Muscle of leg (tissue), 16 donors: ENCODE measurements at places on chromosomes 13 and 19. TPM values are rescaled to one million over a fixed set of nuclear protein-coding genes. Genes with fewer than 3 reads are reported as not detected.

PINLYP gene
- total RNA-seq, result 5.0 TPM

IGFL1 gene
- not detected for total RNA-seq

ATP4B gene
- total RNA-seq, result not detected

VAV1 gene
- total RNA-seq, result 2.4 TPM

SULT2A1 gene
- not detected for total RNA-seq

ODAD3 gene
- total RNA-seq, result 0.22 TPM

GPR12 gene
- 0.09 TPM for total RNA-seq

LGALS14 gene
- total RNA-seq, result 0.13 TPM

C19orf67 gene
- 0.18 TPM for total RNA-seq

DNA sequence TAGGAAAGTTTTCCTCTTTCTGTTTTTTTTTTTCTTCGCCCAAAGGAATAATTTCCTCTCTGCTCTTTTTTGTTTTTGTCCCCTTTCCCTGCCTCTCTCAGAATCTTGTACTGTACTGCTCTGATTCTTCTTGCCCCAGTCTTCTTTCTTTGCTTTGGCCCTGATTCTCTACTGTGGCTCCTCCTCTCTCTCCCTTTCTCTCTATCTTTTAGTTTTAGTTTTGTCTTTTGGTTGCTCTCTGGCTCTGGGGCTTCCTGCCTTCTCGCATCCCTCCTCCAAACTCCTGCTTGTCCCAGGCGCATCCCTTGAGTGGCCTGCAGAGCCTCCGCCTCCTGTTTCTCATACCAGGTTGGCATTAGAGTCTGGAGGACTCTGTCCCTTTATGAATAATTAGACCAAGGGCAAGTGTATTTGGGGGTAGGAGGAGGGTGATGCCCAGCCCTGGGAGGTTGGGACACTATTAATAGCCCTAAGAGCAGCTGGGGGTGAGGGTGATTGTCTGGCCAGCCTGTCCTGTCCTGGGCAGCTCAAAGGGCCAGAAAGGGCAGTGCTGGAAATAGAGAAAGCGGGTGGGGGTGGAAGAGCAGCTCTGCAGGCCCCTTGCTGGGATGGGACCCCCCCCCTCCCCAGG, 39.1 kb downstream of the LYL1 start:
- H3K27ac ChIP-seq, result peak overlapping the region; percentile 54
- H3K4me1 ChIP-seq, result peaks cover 100% of the 10 kb centered on the region
- no peak overlapping the region for H3K4me3 ChIP-seq
- peaks cover 17% of the 10 kb centered on the region for H3K36me3 ChIP-seq

GRCh38 chr13:113820813-113821651, 42.8 kb downstream of the GAS6 start:
- H3K27ac ChIP-seq, result peak overlapping the region; percentile 80
- H3K4me3 ChIP-seq, result no peak overlapping the region
- peak; percentile 91 for DNase-seq
- peaks cover 1% of the 10 kb centered on the region for H3K27me3 ChIP-seq
- peaks cover 48% of the 10 kb centered on the region for H3K4me1 ChIP-seq

GRCh38 chr13:60645676-60646075, 248.7 kb downstream of the TDRD3 start:
- no peaks in the 10 kb centered on the region for H3K27me3 ChIP-seq
- H3K4me3 ChIP-seq, result no peak overlapping the region
- no peak for DNase-seq
- no peaks in the 10 kb centered on the region for H3K36me3 ChIP-seq
- H3K4me1 ChIP-seq, result no peaks in the 10 kb centered on the region

DNA sequence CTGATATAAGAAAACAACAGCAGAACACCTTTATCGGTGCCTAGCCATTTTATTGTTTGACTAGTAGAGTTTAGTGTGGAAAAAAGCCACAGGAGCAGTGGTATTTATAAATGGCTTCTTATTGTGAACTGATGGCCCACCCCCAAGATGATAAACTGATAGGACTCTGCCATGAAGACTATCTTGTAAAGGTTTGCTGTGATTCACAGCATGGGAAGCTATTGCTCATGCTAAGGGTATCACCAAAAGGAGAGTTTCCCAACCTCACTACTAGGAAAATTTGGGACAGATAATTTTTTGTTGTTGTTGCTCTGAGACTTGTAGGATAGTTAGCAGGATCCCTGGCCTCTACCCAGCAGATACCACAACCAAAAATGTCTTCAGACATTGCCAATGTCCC, 12.0 kb upstream of the SLC7A1 start:
- H3K4me3 ChIP-seq, result no peak overlapping the region
- H3K4me1 ChIP-seq, result no peaks in the 10 kb centered on the region
- no peak for DNase-seq
- no peak overlapping the region for H3K27ac ChIP-seq

- no peaks in the 10 kb centered on the region for H3K27me3 ChIP-seq
- DNase-seq, result no peak
- H3K4me1 ChIP-seq, result peaks cover 11% of the 10 kb centered on the region
- no peak overlapping the region for H3K4me3 ChIP-seq
- H3K27ac ChIP-seq, result no peak overlapping the region
These were observed 7.8 kb upstream of the NTN5 start for GRCh38 chr19:48680436-48681126.

DNA sequence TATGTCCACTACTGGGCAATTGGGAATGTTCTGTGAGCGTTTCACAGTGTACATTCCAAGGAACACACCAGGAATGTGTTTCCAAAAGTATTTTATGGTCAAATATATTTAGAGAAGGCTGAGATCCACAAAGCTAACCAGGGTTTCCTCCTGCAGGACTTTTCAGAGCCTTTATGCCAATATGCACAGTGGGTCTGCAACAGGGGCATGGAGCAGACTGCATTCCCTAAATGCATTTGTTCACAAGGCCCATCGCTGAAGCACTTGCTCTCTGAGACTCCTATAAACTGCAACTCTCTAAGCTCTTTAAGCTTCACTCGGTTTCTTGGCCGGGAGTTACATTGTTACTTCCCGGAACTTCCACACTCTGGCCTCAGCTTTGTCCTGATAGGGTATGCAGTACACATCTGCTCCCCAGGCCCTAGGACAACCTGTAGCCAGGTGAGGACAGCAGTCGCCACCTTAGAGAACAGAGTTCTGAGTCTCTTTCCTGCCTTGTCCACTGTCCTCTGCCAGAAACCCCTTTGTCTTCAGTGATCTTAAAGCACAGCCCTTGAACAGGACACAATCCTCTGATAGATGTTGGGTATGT, 33.5 kb downstream of the FBN3 start:
- H3K27ac ChIP-seq, result no peak overlapping the region
- H3K4me3 ChIP-seq, result no peak overlapping the region
- H3K4me1 ChIP-seq, result no peaks in the 10 kb centered on the region
- no peaks in the 10 kb centered on the region for H3K27me3 ChIP-seq
- peaks cover 2% of the 10 kb centered on the region for H3K36me3 ChIP-seq

GRCh38 chr13:52383366-52383765, 22.6 kb downstream of the THSD1 start:
- H3K4me1 ChIP-seq, result no peaks in the 10 kb centered on the region
- no peaks in the 10 kb centered on the region for H3K27me3 ChIP-seq
- H3K27ac ChIP-seq, result no peak overlapping the region

GRCh38 chr19:5293612-5294378, 46.8 kb downstream of the PTPRS start:
- no peaks in the 10 kb centered on the region for H3K36me3 ChIP-seq
- DNase-seq, result peak; percentile 73
- peaks cover 10% of the 10 kb centered on the region for H3K27me3 ChIP-seq

- peaks cover 42% of the 10 kb centered on the region for H3K27me3 ChIP-seq
- H3K4me3 ChIP-seq, result no peak overlapping the region
- DNase-seq, result no peak
- no peaks in the 10 kb centered on the region for H3K4me1 ChIP-seq
- no peak overlapping the region for H3K27ac ChIP-seq
These were observed 2.7 kb downstream of the B3GNT3 start for GRCh38 chr19:17797424-17798201.

GRCh38 chr19:42306646-42307045, 4.2 kb upstream of the PAFAH1B3 start:
- peaks cover 16% of the 10 kb centered on the region for H3K4me1 ChIP-seq
- no peaks in the 10 kb centered on the region for H3K36me3 ChIP-seq
- no peaks in the 10 kb centered on the region for H3K27me3 ChIP-seq
